ENCODE measurements at places on chromosomes 3 and 15. TPM values are rescaled to one million over a fixed set of nuclear protein-coding genes. Genes with fewer than 3 reads are reported as not detected.

TCAIM gene
- total RNA-seq = 15.2 TPM

- H3K27me3 ChIP-seq = no peaks in the 10 kb centered on the region
- no peaks in the 10 kb centered on the region for H3K4me1 ChIP-seq
- 0 out of 2 replicates have a peak, but pooled peaks cover 3% of the 10 kb centered on the region for H3K36me3 ChIP-seq
- no peak overlapping the region for H3K4me3 ChIP-seq
- H3K27ac ChIP-seq = no peak overlapping the region
These were observed 108.5 kb downstream of the GLDN start for GRCh38 chr15:51450001-51450400.

DNA sequence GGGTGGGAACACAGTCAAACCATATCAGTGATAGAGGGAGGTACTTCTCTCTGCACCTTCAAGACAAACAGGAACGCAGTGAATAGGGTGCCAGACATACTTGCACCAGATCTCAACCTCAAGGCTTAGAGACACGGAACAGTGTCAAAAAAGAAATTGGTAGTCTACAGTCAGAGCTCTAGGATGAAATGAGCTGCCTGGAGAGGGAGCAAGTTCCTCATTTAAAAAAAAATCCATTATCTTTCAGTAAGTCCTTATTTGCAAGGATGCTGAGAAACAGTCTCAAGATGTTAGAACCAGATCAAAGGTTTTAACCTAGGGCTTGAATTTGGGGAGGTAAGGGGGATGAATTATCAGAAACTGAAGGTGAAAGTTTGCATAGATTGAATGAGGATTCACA, 20.2 kb upstream of the LMCD1 start:
- H3K36me3 ChIP-seq = no peaks in the 10 kb centered on the region
- no peaks in the 10 kb centered on the region for H3K27me3 ChIP-seq
- no peak overlapping the region for H3K4me3 ChIP-seq
- no peak for DNase-seq

DNA sequence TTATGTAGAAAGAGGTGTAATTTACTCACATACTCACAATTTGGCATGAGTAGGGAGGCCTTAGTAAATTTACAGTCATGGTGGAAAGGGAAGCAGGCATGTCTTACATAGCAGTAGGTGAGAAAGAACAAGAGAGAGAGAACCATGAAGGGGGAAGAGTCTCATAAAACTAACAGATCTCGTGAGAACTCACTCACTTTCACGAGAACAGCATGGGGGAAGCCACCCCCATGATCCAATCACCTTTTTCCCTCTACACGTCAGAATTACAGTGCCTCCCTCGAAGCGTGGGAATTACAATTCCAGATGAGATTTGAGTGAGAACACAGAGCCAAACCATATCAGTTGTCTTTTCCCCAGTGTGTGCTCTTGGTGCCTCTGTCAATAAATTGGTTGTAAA, 855.3 kb downstream of the TBL1XR1 start:
- DNase-seq = no peak
- H3K27ac ChIP-seq = no peak overlapping the region
- no peaks in the 10 kb centered on the region for H3K4me1 ChIP-seq
- H3K36me3 ChIP-seq = no peaks in the 10 kb centered on the region

- no peak overlapping the region for H3K27ac ChIP-seq
- no peak for DNase-seq
- no peaks in the 10 kb centered on the region for H3K27me3 ChIP-seq
- H3K4me3 ChIP-seq = no peak overlapping the region
- peaks cover 89% of the 10 kb centered on the region for H3K36me3 ChIP-seq
These were observed 45.8 kb upstream of the CCNB2 start for GRCh38 chr15:59059076-59059597.

ATP13A3 gene
- total RNA-seq = 155 TPM

- no peak overlapping the region for H3K4me3 ChIP-seq
- H3K27ac ChIP-seq = no peak overlapping the region
- H3K36me3 ChIP-seq = peaks cover 11% of the 10 kb centered on the region
- no peaks in the 10 kb centered on the region for H3K27me3 ChIP-seq
- no peaks in the 10 kb centered on the region for H3K4me1 ChIP-seq
These were observed 76.2 kb downstream of the DCUN1D1 start for GRCh38 chr3:182904164-182904563.

DNA sequence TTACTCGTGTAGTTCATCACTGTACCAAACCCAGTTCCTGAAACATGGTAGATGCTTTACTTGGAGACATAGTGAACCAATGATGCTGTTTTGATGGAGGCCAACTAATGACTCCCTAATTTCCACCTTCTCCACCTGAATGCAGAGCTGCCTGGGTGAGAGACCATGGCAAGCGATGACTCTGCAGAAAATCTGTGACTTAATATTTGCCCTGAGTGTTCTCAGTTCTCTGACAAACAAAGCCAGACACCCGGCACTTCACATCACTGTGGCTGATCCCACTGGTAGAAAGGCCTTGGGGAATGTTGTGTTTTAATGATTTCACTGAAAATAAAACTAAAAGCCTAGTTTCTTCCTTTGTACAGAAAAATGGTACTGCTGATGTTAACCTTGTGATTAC, 39.5 kb upstream of the UBE3A start:
- no peaks in the 10 kb centered on the region for H3K27me3 ChIP-seq
- peak; percentile 13 for DNase-seq
- 0 out of 2 replicates have a peak overlapping the region, but pooled peaks have one; percentile 4 for H3K27ac ChIP-seq
- H3K4me1 ChIP-seq = no peaks in the 10 kb centered on the region

DNA sequence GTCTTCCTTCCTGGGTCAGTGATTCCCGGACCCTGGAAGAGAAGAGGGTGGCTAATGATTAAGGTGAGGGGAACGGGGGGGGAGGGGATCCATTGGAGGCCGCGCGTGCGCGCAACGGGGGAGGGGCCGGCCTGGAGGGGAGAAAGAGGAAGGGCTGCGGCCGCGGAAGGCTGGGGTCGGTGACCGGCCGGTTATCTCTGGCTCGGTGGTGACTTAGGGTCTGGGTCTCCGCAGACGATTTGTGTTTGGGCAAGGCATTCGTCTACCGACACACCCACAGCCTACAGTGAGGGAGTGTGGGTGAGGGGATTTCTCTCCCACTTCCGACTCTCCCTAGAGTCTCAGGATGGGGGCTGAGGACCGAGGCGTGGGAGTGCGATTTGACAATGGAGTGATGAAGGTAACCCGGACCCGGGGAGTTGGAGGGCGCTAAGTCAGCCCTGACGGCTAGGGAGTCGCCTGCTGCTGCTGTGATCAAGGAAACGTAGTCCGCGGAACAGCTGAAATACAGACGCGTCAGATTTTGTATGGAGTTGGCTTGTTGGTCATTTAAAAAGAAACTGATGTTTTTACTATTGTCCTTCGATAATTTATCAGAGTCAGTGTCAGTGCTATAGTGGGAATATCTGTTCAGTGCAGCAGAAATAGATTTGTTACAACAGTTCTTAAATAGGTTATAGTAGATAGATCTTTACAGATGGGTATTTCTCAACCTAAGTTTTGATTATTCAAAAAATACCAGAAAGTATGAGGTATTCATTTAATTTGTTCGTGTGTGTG, 733 bp downstream of the RNF111 start:
- no peaks in the 10 kb centered on the region for H3K4me1 ChIP-seq
- peak; percentile 74 for DNase-seq
- peak overlapping the region; percentile 74 for H3K27ac ChIP-seq
- H3K4me3 ChIP-seq = peak overlapping the region; percentile 94
- peaks cover 11% of the 10 kb centered on the region for H3K36me3 ChIP-seq

SLC22A13 gene
- total RNA-seq = 0.10 TPM

DNA sequence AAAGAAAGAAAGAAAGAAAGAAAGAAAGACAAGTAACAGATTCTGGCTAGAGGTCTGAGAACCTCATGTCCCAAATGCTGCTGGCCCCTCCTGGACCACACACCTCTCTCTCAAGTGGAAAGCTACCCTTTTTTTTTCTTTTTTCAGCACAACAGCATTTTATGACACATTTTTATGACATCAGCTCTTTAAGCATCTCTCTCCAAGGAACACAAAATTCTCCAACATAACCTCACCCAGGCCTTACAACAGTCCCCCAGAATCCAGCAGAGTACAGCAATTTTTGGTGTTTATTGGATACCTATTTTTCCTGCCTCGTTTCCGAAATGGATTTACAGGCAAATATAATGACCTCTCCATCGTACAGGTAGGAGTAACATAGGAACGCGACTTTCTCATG, 11.2 kb upstream of the NTRK3 start:
- no peaks in the 10 kb centered on the region for H3K4me1 ChIP-seq
- 0 out of 2 replicates have a peak, but pooled peaks cover 5% of the 10 kb centered on the region for H3K27me3 ChIP-seq
- H3K27ac ChIP-seq = no peak overlapping the region
- no peaks in the 10 kb centered on the region for H3K36me3 ChIP-seq
- no peak for DNase-seq

CHST13 gene
- not detected for total RNA-seq

DNA sequence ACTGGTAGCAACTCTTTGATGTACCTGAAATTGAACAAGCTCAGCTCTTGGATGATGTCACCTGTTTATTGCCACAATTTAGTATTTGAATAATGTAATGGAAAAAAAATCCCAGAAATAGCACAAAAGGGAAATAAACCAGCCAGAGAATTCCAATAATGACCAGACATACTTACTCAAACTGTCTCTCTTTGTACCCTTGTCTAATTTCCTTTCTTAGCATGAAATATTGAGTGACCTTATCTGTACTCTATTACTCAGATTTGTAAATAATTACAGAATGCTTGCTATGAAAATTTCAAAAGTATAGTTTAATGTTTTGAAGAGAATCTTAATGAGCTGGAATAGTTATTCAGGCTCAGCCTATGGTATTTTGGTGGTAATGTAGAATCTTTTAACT, 555.4 kb upstream of the SGO1 start:
- H3K4me1 ChIP-seq = no peaks in the 10 kb centered on the region
- H3K27ac ChIP-seq = no peak overlapping the region
- H3K36me3 ChIP-seq = no peaks in the 10 kb centered on the region
- H3K4me3 ChIP-seq = no peak overlapping the region
- no peak for DNase-seq

GOLGA8R gene
- total RNA-seq = 0.28 TPM

DNA sequence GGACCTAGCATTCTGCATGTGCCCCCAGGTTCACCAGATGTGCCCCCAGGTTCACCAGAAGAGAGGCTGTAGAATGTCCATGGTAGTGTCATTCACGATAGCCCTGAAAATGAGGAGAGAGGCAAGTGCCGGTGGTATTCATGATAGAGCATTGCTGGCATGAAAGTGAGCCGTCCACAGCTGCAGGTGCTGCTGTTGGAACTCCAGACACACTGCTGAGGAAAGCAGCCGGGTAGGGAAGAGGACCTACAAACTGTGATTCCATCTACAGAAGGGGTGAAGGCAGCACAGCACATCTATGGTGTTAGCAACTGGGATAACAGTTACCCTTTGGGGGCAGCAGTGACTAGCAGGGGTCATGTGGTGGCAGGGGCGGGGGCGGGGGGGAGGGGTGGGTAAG, 125.0 kb upstream of the PLXNA1 start:
- H3K27ac ChIP-seq = no peak overlapping the region
- H3K27me3 ChIP-seq = no peaks in the 10 kb centered on the region
- no peaks in the 10 kb centered on the region for H3K4me1 ChIP-seq
- H3K36me3 ChIP-seq = no peaks in the 10 kb centered on the region
- no peak overlapping the region for H3K4me3 ChIP-seq

- H3K27me3 ChIP-seq = no peaks in the 10 kb centered on the region
- H3K4me3 ChIP-seq = no peak overlapping the region
- H3K27ac ChIP-seq = no peak overlapping the region
- no peaks in the 10 kb centered on the region for H3K36me3 ChIP-seq
- peak; percentile 70 for DNase-seq
These were observed 9.2 kb upstream of the SLC6A1 start for GRCh38 chr3:10983219-10983916.

- no peaks in the 10 kb centered on the region for H3K36me3 ChIP-seq
- H3K4me3 ChIP-seq = no peak overlapping the region
- no peak overlapping the region for H3K27ac ChIP-seq
- no peaks in the 10 kb centered on the region for H3K4me1 ChIP-seq
- no peaks in the 10 kb centered on the region for H3K27me3 ChIP-seq
- no peak for DNase-seq
These were observed 44.8 kb upstream of the UBE2E1 start for GRCh38 chr3:23760871-23761373.

DNA sequence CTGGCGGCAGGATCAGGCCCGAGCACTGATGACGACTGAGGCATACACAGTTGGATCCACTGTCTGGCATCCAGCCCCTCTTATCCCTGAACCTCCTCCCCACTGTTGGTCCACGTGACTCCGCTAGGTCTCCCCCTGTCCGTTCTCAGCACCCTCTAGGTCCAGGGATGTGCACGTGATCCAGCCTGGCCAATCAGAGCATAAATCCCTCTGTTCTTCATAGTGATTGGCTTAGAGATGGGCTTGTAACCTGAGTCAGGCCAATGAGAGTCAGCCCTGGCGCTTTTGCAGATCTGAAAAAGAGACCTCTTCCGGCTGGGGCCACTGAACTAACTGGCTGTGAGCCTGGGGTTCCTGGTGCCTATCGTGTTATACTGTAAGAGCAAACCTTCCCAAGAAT, 20.5 kb upstream of the IQSEC1 start:
- no peaks in the 10 kb centered on the region for H3K4me1 ChIP-seq
- peak; percentile 60 for DNase-seq
- H3K27me3 ChIP-seq = peaks cover 5% of the 10 kb centered on the region
- no peak overlapping the region for H3K27ac ChIP-seq
- H3K36me3 ChIP-seq = no peaks in the 10 kb centered on the region

GRCh38 chr3:47283591-47284364, 1.0 kb downstream of the KLHL18 start:
- no peaks in the 10 kb centered on the region for H3K27me3 ChIP-seq
- peaks cover 1% of the 10 kb centered on the region for H3K36me3 ChIP-seq
- peak overlapping the region; percentile 88 for H3K27ac ChIP-seq
- peak; percentile 67 for DNase-seq

NFKBIZ gene
- 5.7 TPM for total RNA-seq

GRCh38 chr3:193821151-193821668, 228.2 kb downstream of the OPA1 start:
- H3K4me1 ChIP-seq = peaks cover 22% of the 10 kb centered on the region

DNA sequence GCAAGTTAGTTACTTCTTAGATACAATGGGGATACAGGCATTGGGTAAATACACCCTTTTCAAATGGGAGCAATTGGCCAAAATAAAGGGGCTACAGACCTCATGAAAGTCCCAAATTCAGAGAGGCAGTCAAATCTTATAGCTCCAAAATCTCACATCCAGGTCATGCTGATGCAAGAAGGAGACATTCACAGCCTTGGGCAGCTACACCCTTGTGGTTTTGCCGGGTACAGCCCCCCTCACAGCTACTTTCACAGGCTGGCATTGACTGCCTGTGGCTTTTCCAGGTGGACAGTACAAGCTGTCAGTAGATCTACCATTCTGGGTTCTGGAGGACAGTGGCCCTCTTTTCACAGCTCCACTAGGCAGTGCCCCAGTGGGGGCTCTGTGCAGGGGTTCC, 17.5 kb upstream of the PLSCR1 start:
- peak; percentile 33 for DNase-seq
- H3K27ac ChIP-seq = no peak overlapping the region
- peaks cover 11% of the 10 kb centered on the region for H3K4me1 ChIP-seq
- H3K27me3 ChIP-seq = no peaks in the 10 kb centered on the region

DNA sequence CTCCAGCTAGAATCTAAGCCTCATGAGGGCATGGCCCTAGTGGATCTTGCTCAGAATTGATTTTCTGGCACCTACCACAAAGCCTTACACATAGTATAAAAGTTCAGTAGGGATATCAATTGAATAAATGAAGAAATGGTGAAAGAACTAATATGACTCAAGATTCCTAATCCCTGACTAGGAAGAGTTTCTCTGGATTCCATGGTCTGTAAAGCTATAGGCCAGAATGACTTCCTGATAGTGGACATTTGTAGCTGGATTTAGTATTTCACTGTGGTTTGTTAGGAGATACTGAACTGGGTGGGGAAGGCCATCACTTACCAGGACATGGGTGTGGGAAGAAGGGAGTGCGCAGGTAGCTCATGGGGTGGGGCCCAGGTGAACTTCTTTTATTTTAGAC, 168.9 kb downstream of the RAP2B start:
- DNase-seq = no peak
- no peaks in the 10 kb centered on the region for H3K4me1 ChIP-seq
- H3K36me3 ChIP-seq = no peaks in the 10 kb centered on the region

ATP13A4 gene
- 0.18 TPM for total RNA-seq

All from SJCRH30 (cell line).